ENCODE measurements at places on chromosomes 13 and 19.
A peak's percentile ranks its signal among the peaks of the same experiment; 100 is the strongest.

GRCh38 chr13:100300708-100301107, 211.8 kb downstream of the PCCA start:
- DNase-seq, result no peak

- peak; percentile 33 for DNase-seq
Measured at GRCh38 chr19:12194827-12195731, 32.2 kb downstream of the ZNF136 start.

DNA sequence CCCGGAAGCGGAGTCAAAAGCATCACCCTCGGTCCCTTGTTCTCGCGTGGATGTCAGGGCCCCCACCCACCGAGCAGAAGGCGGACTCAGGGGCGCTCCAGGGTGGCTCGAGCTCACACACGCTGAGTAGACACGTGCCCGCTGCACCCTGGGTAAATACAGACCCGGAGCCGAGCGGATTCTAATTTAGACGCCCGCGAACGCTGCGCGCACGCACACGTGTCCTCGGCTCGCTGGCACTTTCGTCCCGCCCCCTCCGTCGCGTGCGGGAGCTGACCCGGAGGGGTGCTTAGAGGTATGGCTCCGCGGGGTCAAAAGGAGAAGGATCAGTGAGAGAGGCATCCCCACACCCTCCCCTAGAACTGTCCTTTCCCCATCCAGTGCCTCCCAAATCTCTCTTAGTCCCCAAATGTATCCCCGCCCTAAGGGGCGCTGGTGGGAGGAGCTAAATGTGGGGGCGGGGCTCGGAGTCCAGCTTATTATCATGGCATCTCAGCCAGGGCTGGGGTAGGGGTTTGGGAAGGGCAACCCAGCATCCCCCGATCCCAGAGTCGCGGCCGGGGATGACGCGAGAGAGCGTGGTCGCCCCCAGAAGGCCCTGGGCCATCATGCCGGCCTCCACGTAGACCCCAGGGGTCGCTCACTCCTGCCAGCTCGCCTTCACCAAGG, 451 bp upstream of the ICAM5 start:
- DNase-seq, result no peak

DNA sequence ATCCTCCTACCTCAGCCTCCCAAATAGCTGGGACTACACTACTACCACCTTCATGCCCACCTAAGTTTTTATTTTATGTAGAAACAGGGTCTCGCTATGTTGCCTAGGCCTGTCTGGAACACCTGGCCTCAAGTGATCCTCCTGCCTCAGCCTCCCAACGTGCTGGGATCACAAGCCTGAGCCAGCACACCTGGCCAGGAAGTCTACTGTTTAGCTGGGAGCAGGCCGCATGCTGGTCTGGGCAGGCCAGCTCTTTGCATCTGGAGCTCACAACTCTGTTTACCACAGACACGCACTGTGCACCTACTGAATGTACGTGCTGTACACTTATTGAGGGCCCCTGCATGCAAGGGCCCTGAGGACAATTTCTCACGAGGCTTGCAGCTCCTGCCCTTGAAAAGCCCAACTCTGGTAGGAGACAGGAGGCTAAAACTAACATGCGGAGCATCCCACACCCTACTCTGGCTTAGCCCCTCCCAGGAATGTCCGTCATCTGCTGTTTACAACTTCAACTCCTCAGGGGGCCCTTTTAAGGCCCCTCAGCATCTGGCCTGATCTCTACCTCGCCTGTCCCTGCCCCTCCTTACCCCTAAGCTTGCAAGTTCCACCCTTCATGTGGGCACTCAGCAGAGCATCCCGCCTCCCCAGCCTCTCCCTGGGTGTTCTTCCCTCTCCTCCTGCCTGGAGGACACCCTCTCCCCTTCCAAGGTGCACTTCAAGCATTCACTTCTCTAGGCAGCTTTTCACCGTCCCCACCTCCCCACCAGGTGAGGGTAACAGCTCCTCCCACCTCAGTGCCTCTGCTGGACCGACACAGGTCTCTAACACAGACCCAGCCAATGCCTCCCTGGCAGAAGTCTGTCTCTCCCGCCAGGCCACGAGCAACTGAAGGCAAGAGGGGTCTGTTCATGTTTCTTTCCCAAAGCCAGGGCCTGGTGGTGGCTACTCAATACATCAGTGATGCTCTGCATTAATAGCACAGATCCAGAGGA, 114.2 kb upstream of the UQCRFS1 start:
- DNase-seq, result no peak

- DNase-seq, result no peak
Measured at GRCh38 chr19:17105556-17105955, 30.0 kb downstream of the MYO9B start.

- no peak for DNase-seq
Measured at GRCh38 chr13:78420814-78421213, 182.5 kb downstream of the POU4F1 start.

- no peak for DNase-seq
Measured at GRCh38 chr19:27748551-27749152, 1464.3 kb downstream of the UQCRFS1 start.

DNA sequence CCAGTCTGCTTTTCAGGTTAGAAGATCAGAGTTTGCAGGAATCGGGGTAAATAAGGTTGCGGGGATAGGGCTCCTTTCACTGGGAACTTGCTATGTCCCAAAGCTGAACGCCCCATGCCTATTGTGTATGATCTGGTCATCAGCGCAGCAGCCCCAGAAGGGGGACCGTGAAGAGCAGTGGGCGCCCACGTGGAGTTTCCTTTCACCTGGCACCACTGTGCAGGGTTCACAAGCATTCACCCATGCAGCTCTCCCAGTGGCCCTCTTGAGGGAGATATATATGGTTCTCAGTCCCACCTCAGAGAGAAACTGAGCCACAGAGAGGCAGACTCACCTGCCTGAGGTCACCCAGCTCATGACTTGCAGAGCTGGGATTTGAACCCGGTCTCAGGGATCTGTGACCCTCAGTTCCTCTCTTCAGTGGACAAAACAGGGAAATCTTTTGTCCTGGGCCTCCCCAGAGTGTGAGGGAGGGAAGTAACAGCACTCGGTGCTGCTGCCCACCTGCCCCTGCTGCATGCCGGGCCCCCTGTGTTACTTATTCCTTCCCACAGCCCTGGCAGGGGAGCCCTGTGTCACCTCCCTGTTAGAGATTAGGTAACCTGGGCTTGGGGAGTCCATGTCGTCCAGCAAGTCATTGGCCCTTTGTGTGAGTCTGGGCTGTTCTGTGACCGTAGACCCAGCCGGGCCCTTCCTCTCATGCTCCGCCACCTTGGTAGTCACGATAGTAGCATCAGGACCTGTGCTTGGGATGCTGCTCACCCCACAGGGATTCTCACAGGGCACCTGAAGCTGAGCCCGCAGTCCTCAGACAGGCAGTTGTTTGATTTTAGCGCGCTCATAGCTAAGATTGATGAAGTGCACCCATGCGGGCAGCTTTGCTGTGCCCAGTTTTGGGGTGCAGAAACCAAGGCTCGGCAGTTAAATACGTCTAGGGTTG, 27.9 kb downstream of the PPP5C start:
- no peak for DNase-seq

DNA sequence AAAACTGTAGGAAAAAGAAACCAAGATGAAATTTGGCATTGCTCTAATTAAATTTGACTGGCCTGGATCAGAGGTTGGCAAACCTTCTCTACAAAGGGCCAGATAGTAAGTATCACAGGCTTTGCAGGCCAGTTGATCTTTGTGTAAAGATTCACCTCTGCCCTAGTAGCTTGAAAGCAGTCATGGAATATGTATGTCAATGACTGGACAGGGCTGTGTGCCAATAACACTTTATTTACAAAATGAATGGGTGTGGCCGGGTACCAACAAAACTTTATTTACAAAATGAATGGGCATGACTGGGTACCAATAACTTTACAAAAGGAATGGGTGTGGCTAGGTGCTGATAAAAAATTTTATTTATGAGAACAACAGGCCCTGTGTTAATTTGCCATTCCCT, 20.0 kb downstream of the SIN3B start:
- DNase-seq, result no peak

- DNase-seq, result no peak
Measured at GRCh38 chr13:76745261-76746200, 140.7 kb downstream of the KCTD12 start.

GRCh38 chr19:4229179-4229931, at the start of gene EBI3:
EBI3 (plus strand) TSS chr19:4229523; CDS start chr19:4229551, 28 bp downstream.
- DNase-seq, result no peak

DNA sequence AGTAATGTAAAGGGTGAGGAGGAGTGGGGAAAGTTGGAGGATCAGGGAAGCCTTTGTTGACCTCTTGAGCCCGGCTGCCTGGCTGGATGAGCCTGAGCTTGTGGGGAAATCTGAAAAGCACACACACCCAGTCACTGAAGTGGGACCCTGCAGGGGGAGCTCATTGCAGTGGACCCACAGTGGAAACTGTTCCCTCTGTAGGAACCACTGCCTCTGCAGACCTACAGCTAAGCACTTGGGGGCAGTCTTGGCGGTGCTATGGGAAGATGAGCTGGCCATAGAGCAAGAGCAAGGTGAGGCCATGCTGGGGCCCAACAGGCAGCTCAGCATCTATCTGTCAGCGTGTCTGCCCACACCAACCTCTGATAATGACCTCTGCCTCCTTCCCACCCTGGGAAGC, 294.8 kb downstream of the TSHZ3 start:
- DNase-seq, result no peak

DNA sequence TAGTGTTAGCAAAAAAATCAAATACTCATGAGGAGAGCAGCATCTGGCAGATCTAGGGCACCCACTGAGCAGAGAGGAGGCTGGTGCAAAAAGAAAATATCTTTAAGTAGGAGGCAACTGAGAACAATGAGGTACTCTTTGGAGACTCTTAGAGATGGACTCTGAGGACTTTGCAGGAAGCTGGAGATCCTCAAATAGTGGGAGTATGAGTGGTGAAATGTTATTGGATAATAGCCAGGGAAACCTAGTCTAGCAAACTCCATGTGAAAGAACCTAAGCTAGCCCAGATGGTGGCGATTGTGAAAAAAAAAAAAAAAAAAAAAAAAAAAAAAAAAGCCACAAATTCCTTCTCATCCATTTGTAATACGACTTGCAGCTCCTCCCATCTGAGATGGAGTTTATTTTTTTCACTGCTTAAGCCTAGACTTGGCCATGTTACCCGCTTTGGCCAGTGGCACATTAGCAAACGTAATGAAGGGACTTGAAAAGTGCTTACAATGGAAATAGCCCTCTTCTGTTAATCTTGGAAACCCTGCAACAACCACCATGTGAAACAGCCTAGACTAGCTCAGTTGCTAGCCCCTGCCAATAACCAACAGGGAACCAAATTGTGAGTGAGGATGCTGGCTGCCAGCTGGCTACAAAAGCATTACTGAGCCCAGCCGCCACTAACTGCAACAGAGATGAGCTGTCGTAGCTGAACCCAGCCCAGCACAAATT, 476.2 kb downstream of the KLF12 start:
- peak; percentile 11 for DNase-seq

DNA sequence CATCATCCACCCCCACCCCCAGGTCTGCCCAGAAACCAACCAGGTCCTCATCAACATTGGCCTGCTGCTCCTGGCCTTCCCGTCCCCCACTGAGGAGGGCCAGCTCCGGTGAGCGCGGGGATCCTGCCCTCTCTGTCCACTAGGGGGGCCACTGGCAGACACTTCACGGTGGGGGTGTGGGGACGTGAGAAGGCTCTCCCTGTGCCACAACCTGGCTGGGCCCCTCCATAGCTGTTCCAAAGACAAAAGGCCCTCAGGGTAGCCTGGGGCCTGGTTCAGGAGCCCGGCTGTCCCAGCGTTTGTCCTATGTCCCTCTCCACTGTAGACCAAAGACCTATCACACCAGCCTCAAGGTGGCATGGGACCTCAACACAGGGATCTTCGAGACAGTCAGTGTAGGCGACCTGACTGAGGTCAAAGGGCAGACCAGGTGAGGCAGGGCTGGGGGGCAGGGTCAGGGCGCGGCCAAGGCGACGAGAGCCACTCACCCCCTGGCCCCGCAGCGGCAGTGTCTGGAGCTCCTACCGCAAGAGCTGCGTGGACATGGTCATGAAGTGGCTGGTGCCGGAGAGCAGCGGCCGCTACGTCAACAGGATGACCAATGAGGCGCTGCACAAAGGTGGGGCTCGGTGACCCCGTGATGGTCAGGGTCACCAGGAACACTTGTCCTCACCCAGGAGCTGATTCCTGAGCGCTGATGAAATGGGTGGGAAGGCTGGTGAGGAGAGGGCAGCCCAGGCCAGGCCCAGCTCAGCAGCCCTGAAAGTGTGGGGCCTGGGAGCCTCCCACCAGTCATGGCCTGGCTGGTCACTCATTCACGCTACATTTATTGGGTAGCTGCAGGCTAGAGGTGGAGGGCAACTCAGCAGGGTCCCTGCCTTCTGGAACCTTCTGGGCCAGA, 7.9 kb downstream of the DCAF15 start:
- DNase-seq, result no peak

DNA sequence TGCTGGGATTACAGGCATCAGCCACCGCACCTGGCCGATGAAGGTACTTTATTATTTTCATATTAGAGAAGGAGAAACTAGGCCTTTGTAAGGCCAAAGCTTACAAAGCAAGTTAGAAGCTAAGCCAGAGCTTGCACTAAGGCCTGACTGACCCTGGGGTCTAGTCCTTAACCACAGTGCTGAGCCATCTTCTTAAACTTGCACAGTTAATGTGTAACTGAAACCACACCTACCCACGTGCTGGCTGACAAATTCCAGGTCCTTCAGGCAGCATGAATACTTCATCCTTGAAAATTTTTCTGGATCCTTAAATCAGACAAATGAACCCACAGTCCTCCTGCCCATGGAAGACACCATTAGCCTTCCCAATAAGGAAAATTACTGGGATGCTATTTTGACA, 880.6 kb downstream of the UQCRFS1 start:
- DNase-seq, result no peak

GRCh38 chr13:94009701-94010100, 469.8 kb downstream of the DCT start:
- DNase-seq, result no peak

DNA sequence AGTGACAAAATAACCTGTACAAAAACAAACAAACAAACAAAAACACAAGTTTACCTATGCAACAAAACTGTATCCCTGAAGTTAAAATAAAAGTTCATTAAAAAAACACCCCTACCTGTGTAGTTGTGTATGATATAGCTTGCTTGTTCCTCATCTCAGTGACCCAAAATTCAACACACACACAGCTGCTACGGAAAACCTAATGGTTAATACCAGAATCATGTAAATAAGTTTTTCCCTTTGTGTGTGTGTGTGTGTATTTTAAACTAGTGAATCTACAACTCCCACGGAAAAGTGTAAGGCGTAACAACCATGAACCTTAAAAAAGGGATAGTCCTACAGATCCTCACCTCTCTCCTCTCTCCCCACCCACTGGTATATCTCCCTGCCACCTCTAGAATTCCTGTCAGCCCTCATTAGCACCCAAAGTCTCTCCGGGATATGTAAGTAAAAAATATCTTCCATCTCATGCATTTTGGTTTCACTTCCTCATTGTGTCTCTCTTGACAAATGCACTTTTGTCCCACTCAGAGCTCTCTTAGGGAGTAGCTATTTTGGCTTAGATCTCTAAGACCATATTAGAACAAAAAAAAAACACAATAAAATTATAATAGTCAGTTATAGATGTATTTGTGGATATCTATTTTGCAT, 2236.5 kb downstream of the PCDH9 start:
- DNase-seq, result no peak

GRCh38 chr13:19185865-19186645, 4.4 kb upstream of the TUBA3C start:
- no peak for DNase-seq
